ENCODE measurements at places on chromosomes 5 and 9.

DNA sequence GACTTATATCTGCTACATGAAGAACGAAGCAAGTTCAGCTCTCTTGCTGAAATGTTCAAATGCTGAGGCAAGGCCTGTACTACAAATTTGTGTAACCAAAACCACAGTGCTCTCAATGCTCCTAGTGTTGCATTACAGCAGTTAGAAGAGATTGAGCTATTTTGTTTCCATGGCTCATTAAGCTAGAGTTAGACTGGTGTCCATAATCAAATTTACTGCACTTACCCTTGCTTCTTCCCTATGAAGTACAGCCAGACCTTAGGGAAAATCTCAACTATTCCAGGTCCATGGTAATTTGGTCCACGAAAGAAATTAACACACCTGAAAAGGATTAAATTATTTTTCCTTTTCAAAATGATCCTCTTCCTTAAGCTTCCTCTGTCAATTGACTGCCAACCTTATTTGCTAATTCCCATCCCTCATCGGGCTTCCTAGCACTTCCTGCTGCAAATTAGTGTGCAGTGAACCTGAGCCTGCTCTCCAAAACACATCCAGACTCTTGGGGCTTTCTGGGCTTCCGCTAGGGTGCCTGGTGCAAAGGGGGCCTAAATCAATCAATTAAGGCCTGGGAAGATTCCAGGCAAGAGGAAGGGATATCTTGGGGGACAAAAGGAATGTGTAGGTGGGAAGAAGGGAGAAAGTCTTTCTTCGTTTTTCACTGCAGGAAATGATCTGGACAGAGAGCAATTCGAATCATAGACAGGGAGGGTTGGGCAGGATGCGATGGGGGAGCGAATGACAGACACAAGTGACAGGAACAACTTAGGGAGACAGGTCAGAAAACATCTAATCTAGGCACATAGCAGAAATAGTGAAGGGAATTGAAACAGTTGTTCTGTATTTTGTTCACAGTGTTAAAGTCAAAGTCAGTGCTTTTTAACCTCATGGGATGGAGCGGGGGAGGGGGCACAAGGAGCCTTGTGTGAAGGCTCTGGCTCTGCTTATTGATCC, 542.4 kb downstream of the RAB3C start:
- H3K4me1 ChIP-seq, result peaks cover 13% of the 10 kb centered on the region
- H3K4me3 ChIP-seq, result no peak overlapping the region
- DNase-seq, result no peak
- H3K27ac ChIP-seq, result no peak overlapping the region
- H3K36me3 ChIP-seq, result no peaks in the 10 kb centered on the region
- peaks cover 5% of the 10 kb centered on the region for H3K27me3 ChIP-seq

DNA sequence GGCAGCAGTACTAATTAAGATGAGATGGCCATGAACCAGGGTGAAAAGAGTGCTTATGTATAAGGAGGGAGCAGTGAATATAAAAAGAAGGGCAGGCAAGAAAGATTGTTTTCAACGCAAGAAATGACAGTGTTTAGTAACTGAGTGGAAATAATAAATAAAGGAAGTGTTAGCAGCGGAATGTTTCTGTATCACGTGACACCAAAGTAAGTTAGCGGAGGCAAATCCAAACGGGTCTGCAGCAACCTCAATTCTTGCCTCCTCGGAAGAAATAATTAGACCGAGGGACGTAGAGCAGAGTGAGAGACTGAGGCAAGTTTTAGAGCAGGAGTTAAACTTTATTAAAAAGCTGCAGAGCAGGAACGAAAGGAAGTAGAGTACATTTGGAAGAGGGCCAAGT, 15.4 kb upstream of the GAS1 start:
- H3K27me3 ChIP-seq, result no peaks in the 10 kb centered on the region
- H3K4me1 ChIP-seq, result no peaks in the 10 kb centered on the region
- no peak overlapping the region for H3K27ac ChIP-seq
- no peak for DNase-seq
- H3K36me3 ChIP-seq, result no peaks in the 10 kb centered on the region
- H3K4me3 ChIP-seq, result no peak overlapping the region

DNA sequence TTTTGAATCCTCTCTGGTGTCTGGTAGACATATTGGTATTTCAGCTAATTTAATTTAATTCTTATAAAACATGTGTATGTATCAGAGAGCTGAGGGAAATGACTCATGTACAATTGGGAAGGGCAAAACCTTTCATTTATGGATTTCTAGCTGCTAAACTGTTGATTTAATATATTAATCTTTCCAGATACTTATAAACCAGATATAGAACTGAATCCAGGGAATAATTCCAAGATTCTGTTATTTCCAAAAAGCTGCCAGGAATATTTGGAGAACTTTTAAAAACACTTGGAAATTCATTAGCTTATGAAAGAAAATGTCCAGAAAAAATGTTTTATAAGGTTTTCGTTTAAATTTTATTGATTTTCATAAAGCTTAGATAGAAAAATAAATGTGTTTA, 295.5 kb downstream of the YTHDC2 start:
- H3K27ac ChIP-seq, result no peak overlapping the region
- no peak for DNase-seq
- H3K36me3 ChIP-seq, result no peaks in the 10 kb centered on the region
- H3K27me3 ChIP-seq, result peaks cover 2% of the 10 kb centered on the region

DNA sequence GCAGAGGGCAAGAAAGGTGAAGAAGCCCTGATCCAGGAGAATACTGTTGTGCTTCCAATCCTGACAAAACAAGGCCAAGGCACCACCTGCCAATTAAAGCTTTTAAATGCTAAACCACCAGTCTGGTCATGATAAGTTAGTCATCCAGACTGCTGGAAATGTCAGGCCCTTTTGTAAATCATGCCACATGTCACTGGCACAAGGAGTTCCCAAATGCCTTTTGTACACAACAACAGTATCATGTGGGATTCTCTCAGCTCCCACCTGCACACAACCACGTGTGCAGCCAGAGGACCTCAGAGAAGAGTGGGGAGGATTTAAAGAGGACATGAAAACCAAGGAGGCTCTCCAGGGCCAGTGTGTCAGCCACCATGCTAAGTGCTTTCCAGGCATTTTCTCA, 99.3 kb downstream of the CDK5RAP2 start:
- no peak overlapping the region for H3K4me3 ChIP-seq
- H3K27me3 ChIP-seq, result no peaks in the 10 kb centered on the region
- peak; percentile 10 for DNase-seq
- H3K4me1 ChIP-seq, result no peaks in the 10 kb centered on the region

GRCh38 chr9:19922476-19923118, 133.8 kb upstream of the SLC24A2 start:
- peaks cover 5% of the 10 kb centered on the region for H3K4me1 ChIP-seq
- H3K36me3 ChIP-seq, result no peaks in the 10 kb centered on the region
- peak; percentile 21 for DNase-seq

DNA sequence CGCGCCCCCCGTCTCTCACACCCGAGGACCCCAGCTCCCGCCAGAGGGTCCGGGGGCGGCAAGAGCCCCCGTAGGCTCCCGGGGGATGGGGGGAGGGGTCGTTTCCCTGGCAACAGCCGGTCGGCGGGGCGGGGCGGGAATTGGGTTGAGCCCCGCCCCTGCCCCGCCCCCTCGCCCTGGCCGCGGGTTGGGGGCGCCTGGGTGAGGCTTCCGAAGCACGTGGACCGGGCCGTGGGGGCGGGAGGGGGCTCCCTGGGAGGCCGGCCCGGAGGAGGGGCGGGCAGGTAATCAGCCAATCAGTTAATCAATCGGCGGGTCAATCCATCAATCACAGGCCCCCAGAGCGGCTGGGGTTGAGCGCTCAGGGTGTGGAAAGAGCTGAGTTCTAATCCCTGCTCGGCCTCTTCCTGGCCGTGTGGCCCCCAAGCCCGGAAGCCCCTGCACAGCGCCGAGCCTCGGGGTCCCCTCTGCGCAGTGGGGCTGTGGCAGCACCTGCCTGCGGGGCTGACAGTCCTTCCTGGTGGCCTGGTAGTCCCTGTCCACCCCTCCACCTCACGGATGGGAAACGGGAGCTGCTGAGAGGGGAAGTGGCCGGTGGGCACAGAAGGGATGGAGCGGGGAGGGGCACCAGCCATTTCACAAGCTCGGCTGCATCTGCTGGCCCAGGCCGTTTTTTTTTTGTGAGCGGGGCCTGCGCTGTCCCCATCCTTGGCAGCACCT, 174.2 kb upstream of the IER5L start:
- peak overlapping the region; percentile 35 for H3K4me3 ChIP-seq
- no peak for DNase-seq
- H3K4me1 ChIP-seq, result no peaks in the 10 kb centered on the region
- no peak overlapping the region for H3K27ac ChIP-seq
- H3K36me3 ChIP-seq, result no peaks in the 10 kb centered on the region

- DNase-seq, result no peak
- no peaks in the 10 kb centered on the region for H3K4me1 ChIP-seq
- no peak overlapping the region for H3K27ac ChIP-seq
Observed at GRCh38 chr5:176863041-176863764, 35.9 kb downstream of the HK3 start.

- H3K27ac ChIP-seq, result no peak overlapping the region
- no peak for DNase-seq
- H3K4me3 ChIP-seq, result no peak overlapping the region
- H3K36me3 ChIP-seq, result no peaks in the 10 kb centered on the region
Observed at GRCh38 chr5:145937432-145938250, 1.3 kb downstream of the SH3RF2 start.

DNA sequence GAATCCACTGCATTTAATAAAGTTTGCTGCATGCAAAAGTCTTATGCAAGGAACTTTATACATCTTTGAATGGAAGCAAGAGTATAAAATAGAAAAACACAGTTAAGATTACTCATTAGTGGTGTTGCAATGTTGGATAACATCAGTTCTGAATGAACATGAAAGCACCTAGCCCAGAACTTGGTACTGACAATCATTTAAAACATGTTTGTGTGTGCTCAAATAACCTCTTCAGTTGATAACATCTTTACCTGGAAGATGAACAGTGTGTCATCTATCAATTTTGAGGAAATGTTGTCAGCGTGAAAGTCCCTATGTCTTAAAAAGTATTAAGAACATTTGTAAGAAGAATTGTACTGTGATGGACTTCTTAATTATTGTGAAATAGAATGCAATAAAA, 370.4 kb upstream of the GRAMD2B start:
- H3K27ac ChIP-seq, result no peak overlapping the region
- H3K4me1 ChIP-seq, result no peaks in the 10 kb centered on the region
- H3K36me3 ChIP-seq, result no peaks in the 10 kb centered on the region
- H3K4me3 ChIP-seq, result no peak overlapping the region

- H3K27me3 ChIP-seq, result no peaks in the 10 kb centered on the region
- H3K4me3 ChIP-seq, result no peak overlapping the region
- no peaks in the 10 kb centered on the region for H3K36me3 ChIP-seq
- DNase-seq, result peak; percentile 51
- H3K4me1 ChIP-seq, result peaks cover 13% of the 10 kb centered on the region
Observed at GRCh38 chr5:81759632-81760005, 8.7 kb upstream of the SSBP2 start.

- no peaks in the 10 kb centered on the region for H3K36me3 ChIP-seq
- DNase-seq, result no peak
- H3K27me3 ChIP-seq, result no peaks in the 10 kb centered on the region
- no peak overlapping the region for H3K4me3 ChIP-seq
Observed at GRCh38 chr5:1428107-1428506, 17.1 kb downstream of the SLC6A3 start.

- no peak for DNase-seq
- no peak overlapping the region for H3K27ac ChIP-seq
- no peaks in the 10 kb centered on the region for H3K36me3 ChIP-seq
- no peaks in the 10 kb centered on the region for H3K4me1 ChIP-seq
- H3K4me3 ChIP-seq, result no peak overlapping the region
Observed at GRCh38 chr5:176564002-176564401, 14.9 kb downstream of the CDHR2 start.

DNA sequence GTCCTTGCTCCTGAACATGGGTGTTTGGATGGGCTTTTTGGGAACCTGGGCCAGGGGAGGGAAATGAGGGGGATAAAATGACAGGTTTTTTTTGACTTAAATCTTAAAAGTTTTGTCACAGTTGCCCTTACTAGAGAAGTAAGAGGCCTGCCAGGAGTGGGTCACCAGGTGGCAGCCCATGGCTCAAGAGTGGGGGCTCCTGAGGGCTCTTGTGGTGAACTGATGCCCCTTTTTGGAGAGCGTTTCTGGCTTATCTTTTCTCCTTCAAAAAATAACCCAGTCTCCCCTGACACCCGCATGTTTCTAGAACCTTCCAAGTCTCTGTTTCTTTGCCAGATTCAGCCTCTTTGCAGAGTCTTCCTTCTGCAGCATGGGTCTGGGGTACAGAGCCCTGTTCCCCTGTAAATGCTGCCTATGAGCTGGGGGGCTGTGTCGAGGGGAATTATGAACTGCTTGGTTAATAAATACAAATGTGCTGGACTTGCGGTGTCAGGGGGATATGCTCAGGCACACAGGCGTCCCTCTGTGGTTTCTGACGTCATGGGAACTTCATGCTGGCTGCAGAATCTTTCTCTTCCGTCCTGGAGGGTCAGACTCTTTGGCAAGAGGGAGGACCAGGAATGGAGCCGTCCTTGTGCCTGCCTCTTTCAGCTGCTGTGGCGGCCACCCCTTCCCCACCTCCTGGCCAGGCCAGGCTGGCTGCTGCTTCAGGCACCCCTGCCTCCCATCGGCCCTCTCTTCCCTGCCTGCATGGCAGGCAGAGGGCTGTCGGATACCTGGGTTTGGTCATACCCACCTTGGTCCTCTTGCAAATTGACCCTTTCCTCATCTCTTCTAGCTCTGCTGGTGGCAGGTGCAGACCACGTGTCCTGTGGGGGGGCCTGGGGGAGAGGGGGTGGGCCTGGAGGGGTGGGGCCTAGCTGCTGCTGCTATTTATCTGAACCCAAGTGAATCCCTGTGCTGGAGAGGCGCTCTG, 30.1 kb downstream of the PTPA start:
- peak; percentile 91 for DNase-seq

- H3K27me3 ChIP-seq, result no peaks in the 10 kb centered on the region
- H3K4me1 ChIP-seq, result peaks cover 43% of the 10 kb centered on the region
- H3K4me3 ChIP-seq, result peak overlapping the region; percentile 94
- DNase-seq, result peak; percentile 62
- peak overlapping the region; percentile 100 for H3K27ac ChIP-seq
- peaks cover 14% of the 10 kb centered on the region for H3K36me3 ChIP-seq
Observed at GRCh38 chr9:113503131-113503541, 39.6 kb downstream of the RGS3 start.

GRCh38 chr5:110383231-110383630, 343.2 kb downstream of the TMEM232 start:
- H3K36me3 ChIP-seq, result no peaks in the 10 kb centered on the region
- DNase-seq, result no peak
- no peak overlapping the region for H3K27ac ChIP-seq
- H3K27me3 ChIP-seq, result no peaks in the 10 kb centered on the region
- H3K4me1 ChIP-seq, result no peaks in the 10 kb centered on the region
- no peak overlapping the region for H3K4me3 ChIP-seq

GRCh38 chr9:85445887-85446286, 295.9 kb downstream of the AGTPBP1 start:
- no peaks in the 10 kb centered on the region for H3K36me3 ChIP-seq
- no peak overlapping the region for H3K27ac ChIP-seq
- no peaks in the 10 kb centered on the region for H3K4me1 ChIP-seq

- no peaks in the 10 kb centered on the region for H3K36me3 ChIP-seq
- H3K27me3 ChIP-seq, result no peaks in the 10 kb centered on the region
- no peak overlapping the region for H3K27ac ChIP-seq
- DNase-seq, result no peak
- no peak overlapping the region for H3K4me3 ChIP-seq
Observed at GRCh38 chr5:43152946-43153345, 32.2 kb downstream of the ZNF131 start.

GRCh38 chr5:135493406-135494180, 41.4 kb upstream of the TIFAB start:
- H3K4me1 ChIP-seq, result peaks cover 3% of the 10 kb centered on the region
- no peak for DNase-seq
- H3K27me3 ChIP-seq, result peaks cover 62% of the 10 kb centered on the region
- H3K36me3 ChIP-seq, result no peaks in the 10 kb centered on the region
- no peak overlapping the region for H3K4me3 ChIP-seq

- peaks cover 5% of the 10 kb centered on the region for H3K4me1 ChIP-seq
- no peak overlapping the region for H3K4me3 ChIP-seq
- no peak overlapping the region for H3K27ac ChIP-seq
- H3K27me3 ChIP-seq, result no peaks in the 10 kb centered on the region
- no peaks in the 10 kb centered on the region for H3K36me3 ChIP-seq
Observed at GRCh38 chr9:16191191-16191590, 638.3 kb downstream of the CCDC171 start.
